CD14-positive monocyte (primary cell): ENCODE measurements at places on chromosomes 13 and 19.

GRCh38 chr19:46337487-46337886 is 9.4 kb upstream of the PPP5C start:
- DNase-seq, result no peak

DNA sequence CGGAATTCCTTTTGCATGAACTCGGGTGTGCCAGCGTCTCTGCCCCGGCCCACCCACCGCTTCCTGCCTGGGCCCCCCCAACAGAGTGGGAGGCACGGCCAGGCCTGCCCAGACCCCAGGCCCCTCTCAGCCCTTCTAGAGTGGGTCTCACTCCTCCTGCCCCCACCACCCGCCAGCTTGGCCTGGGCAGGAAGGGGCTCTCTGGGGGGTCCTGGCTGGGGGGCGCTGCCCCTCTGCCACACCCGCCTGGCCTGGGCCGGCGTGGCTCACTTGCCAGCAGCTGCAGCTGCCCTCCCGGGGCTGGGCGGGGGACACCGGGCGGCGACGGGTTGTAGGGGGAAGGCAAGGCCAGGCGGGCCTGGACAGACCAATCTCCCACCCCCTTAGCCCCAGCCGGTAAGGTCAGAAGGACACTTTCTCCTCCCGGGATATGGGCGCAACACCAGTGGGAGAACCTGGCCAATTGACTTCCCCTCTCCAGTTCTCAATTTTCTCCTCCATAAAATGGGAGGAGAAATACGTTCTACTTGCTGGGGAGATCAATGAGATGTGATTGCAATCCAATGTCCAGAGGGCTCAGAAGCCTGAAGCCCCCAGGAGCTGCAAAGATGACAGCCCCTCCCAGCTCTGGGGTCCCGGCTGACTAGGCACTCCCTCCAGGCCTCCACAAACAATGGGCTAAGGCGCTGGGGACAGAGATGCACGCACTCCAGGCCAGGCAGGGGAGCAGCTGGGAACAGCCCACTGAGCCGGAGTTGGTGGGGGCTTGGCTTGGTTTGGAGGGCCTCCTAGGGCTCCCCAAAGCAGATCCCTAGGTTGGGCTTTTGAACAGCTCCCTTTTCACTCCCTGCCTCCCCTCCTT is 2.4 kb downstream of the CRLF1 start:
- DNase-seq, result no peak

- no peak for DNase-seq
Measured at GRCh38 chr13:21033212-21033840, 28.1 kb downstream of the LATS2 start.

- DNase-seq, result peak; percentile 41
Measured at GRCh38 chr19:13788991-13789390, 6.3 kb upstream of the ZSWIM4 start.

DNA sequence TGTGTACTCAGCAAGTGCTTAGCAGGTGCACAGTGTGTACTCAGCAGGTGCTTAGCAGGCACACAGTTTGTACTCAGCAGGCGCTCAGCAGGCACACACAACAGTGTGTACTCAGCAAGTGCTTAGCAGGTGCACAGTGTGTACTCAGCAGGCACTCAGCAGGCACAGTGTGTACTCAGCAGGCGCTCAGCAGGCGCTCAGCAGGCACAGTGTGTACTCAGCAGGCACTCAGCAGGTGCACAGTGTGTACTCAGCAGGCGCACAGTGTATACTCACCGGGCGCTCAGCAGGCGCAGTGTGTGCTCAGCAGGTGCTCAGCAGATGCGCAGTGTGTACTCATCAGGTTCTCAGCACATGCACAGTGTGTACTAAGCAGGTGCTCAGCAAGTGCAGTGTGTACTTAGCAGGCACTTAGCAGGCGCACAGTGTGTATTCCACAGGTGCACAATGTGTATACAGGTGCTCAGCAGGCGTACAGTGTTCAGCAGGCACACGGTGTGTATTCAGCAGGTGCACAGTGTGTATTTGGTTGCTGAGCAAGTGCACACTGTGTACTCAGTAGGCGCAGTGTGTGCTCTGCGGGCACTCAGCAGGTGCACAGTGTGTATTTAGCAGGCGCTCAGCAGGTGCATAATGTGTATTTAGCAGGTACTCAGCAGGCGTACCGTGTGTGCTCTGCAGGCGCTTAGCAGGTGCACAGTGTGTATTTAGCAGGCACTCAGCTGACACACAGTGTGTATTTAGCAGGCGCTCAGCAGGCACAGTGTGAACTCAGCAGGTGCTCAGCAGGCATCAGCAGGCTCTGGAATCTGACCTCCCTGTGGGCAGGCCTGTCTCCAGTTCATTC is 15.1 kb downstream of the CRTC1 start:
- no peak for DNase-seq

GRCh38 chr19:34230820-34231219 is 23.5 kb upstream of the GARRE1 start:
- DNase-seq, result no peak
